HTR-8/SVneo (cell line): ENCODE measurements at places on chromosomes 2 and 18.

- no peak for DNase-seq
Measured at GRCh38 chr2:234952270-234953115, 676 bp downstream of the SH3BP4 start.

DNA sequence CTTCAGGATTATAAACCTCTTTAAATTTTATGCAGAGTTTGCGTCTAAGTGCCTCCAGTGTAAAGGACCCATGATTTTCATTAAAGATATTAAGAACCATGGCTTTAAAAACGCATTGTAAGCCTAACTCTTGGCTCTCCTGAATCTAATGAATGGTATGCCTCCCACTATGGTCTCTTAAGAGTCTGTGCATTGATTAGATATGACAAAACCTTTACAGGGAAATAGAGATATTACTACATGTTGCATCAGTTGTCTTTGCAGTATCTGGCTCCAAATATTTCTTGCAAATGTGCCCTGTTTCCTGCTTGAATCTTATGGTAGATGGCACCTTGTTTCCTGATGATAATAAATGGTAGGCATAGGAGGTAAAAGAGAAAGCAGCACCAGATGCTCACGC, 189.3 kb upstream of the FSHR start:
- DNase-seq = no peak

DNA sequence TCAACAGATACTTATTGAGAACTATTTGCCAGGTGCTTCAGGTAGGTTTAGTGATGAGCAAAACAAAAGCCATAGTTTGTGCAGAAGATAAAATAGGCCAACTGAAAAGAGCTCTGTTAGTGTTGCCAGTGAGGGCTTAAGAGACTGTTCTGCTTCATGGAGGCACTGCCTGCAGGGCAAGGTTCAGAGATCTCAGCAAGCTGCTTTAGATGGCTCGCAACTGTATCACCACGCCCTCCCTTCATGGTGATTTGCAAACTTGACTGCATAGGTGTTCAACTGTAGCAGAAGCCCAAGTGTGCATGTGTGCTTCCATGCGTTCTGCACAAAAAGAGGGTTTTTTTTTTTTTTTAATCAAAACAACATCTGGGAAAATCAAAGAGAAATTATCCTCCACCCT, 84.5 kb downstream of the RAPH1 start:
- no peak for DNase-seq

GRCh38 chr2:224769489-224769888, 53.3 kb upstream of the CCDC195 start:
- DNase-seq = no peak

DNA sequence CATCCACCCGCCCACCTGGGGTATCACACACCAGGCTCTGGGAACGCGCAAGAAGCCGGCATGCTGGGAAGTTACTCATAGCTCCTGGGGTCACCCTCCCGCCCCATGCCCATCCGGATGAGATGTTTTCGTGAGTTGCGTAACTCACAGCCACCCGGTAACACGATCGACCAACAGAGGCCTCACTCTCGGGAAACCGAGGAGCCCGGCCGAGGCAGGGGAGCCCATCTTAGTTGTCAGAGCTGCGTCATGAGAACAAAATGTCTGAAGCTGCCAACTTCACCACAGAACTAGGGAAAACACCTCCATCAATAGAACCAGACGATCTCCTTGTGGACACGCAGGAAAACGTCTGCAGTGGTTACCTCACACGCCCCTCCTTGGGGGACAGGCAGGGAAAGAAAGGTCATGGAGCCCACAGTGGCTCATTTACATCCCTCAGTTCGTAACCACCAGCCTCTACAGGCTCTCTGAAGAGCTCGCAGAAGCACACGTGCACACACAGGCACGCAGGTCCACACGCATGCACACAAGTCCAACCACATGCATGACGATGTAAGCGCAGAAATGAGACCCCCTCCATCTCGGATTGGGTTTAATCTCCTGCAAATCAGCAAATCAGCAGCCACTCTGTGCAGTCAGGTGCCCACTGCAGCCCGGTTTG, 26.2 kb downstream of the ADI1 start:
- no peak for DNase-seq

GRCh38 chr18:67789165-67789545, 272.6 kb upstream of the DSEL start:
- no peak for DNase-seq

GRCh38 chr2:170191166-170191866, 13.4 kb downstream of the MYO3B start:
- no peak for DNase-seq

- peak; percentile 43 for DNase-seq
Measured at GRCh38 chr18:26549263-26550094, 1.1 kb upstream of the KCTD1 start.

DNA sequence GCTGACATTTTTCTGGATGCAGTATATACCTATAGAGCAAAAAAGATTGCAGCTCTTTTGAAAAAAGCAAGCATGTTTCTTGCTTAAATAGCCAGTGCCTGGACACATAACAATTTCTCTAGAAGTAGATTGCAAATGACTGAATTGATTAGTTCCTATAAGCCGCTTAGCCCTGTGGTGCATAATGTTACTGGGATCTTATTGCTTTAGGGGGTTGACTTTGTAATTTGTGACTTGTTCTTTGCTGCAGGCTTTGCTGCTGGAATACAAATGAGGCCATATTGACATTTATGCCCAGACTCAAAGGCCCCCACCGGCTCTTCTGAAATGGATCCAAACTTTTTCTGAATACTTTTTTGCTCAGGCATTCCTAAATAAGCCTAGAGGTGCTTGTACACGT, 182.6 kb downstream of the SH3BP4 start:
- no peak for DNase-seq

DNA sequence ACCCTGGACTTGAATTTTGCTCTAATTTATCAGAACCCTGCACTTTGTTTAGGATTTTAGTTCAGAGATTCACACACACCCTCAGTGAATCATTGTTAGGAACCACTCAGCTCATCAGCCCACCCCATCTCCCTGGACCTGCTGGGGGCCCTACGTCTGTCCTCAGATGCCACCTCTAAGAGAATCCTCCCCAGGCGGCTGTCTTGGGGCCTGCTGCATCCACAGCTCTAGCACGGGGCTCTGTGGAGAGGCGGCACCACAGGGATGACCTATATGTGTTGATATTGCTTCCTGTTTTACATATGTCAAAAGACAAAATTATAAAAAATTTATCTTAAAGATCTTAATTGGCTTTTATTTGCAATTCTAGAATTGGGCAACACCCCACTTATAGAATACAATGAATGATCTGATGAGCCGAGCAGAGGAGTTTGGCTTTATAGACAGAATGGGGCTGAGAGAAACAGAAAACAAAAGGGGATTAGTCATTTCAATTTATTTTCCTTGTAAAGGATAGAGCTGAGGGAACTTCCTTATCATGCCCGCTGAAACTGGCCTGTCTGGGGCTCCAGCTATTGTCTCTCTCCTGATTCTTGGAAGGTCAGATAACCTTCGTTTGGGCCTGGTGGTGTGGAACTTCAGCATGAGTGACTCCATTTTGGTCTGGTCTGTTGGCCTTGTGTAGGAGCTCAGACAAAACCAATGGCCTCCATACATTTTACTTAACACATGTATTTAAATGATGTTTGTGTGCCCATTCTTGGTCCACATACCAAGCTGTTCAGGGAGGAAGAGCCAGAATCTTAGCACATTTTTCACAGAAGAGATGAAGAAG, 1.4 kb downstream of the MYO7B start:
- no peak for DNase-seq

- DNase-seq = no peak
Measured at GRCh38 chr2:205660521-205661124, 21.7 kb upstream of the NRP2 start.

GRCh38 chr18:67425672-67426071, 90.8 kb downstream of the DSEL start:
- DNase-seq = no peak

- no peak for DNase-seq
Measured at GRCh38 chr18:44557616-44558151, 123.0 kb upstream of the SETBP1 start.

GRCh38 chr2:26122630-26123029, 50.3 kb upstream of the GAREM2 start:
- no peak for DNase-seq

DNA sequence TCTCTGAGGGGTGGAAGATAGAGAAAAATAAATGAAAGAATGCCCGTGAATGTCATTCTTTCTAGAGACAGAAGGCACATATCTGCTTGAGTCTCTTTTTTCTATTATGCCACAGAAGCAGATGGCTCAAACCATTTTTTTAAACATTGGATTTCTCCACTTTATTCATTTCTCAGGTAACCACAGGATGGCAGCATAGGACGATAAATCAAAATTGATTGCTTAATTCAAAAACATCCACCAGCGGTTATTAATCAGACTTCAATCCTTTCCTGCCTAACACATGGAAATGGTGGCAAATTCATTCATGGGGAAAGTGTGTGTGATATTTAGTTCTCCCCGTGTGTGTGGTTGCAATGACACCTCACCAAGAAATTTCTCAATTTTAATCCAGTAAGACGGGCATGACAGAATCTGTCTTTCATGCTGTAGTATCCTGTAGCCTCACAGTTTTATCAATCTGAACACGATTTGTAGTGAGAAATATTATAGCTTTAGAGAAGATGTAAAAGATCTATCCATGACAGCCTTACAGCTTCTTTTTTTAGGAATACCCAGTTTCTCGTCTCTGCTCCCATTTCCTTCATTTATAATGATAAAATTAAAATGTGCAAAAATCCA, 72.2 kb downstream of the DSC3 start:
- DNase-seq = no peak

DNA sequence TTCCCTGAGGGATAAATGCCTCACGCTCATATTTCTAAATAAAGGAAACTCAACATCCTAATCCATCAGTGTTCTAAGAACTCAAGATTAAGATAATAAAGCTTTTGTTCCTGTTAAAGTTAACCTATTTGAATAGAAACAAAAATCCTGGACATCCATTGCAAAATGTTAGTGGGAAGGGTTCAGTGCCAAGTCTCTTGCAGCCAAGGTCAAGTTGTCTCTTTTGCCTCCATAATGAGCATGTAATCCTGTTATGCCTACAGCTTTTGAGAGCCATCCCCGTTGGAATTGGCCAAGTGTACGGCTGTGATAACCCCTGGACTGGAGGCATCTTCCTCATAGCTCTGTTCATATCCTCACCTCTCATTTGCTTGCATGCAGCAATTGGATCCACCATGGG, 51.3 kb upstream of the SLC14A1 start:
- no peak for DNase-seq

DNA sequence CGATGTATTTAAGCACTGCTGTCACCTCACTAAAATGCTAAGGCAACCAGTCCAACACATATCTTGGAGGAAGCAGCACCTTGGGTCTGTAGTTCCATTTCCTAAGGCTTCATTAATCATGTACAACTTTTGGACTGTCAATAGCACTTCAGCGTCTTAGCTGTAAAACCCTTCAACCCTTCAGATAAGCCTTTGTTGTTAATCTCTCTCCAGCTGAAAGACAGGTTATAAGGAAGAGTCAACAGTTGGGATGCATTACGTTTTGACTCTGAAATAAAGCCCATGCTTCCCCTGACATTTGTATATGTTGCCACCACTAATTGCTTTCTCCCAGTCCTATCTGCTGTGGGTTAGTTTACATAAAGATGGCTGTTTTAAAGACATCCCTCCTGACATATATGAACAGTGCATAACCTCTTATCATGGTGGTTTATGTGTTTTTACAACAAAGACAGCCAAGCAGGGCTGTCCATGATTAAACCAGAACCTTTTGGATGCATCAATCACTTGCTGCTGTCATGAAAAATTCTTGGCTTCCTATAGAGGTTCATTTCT, 81.5 kb downstream of the EPHA4 start:
- DNase-seq = no peak

GRCh38 chr2:65922030-65922429, 489.6 kb upstream of the SPRED2 start:
- no peak for DNase-seq

DNA sequence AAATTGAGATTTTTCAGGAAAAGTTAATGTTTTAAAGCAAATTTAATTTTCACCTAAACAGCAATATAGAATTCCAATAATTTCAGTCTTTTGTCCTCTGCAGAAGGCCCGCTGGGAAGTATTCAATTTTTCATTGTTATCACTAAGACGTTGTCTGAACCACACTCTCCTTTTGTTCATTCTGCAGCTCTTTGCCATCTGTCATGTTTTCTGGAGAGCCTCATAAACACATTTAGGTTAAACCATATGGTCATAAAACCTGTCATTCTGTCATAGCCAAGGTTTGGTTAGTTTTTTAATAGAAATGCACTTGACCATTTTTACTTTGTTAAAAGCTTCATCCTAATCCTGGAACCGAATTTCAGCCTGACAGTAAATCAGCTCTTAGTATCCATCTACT, 54.0 kb upstream of the PGAP1 start:
- DNase-seq = no peak
